ENCODE measurements at places on chromosomes 2 and 18.

DNA sequence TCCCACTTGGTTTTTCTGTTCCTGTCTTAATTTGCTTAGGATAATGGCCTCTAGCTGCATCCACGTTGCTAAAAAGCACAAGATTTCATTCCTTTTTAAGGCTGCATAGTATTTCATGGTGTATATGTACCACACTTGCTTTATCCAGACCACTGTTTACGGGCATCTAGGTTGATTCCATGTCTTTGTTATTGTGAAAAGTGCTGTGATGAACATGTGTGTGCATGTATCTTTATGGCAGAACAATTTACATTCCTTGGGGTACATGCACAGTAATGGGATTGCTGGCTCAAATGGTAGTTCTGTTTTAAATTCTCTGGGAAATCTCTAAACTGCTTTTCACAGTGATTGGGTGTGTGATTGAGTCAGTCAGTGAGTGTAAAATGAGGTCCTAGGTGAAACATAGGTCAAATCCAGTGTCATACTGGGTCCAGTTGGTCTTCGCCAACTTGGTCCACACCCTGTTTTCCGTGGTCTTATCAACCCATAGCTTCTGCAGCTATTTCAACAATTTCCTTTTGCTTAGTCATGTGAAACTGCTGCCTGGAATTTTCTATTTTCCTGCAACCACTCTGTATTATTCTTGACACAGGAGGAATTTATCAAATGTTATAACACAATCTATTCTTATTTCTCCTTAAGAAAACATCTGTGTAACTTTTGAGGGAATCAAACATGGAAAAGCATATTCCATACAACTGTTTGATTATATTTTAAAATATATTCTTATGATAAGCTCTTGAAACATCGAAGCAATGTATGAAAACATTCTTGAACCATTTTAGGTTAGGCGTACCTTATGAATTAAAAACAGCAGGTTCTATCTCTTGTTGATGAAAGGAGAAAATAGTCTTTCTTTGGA, 82.9 kb downstream of the ADCYAP1 start:
- DNase-seq, result no peak

GRCh38 chr2:86413296-86414094, 27.7 kb upstream of the KDM3A start:
- DNase-seq, result no peak

DNA sequence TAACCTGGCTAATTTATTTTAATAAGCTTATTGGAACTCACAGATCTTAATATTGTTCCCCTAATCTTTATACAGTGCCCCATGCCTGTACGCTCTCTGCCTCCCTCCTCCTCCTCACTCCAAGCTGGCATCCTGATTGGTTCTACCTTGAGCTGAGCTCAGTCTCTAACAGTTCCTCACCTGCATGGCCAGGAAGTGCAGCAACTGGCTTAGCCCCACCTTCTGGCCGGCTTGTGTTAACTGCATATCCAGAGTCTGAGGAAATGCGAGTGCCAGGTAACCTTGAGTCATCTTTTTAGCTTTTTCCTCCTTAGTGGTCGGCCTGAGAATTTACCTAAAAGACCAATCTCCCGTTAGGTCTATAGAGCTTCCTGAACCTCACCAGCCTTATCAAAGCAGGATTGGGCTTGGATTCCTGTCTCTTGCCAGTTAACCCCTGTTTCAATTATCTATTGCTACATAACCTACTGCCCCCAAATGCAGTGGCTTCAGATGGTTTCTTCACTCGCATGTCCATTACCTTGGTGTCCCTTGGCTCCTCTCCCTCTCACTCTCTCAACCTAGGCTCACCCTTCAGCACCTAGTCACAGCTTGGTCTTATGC, 89.5 kb upstream of the STK39 start:
- peak; percentile 21 for DNase-seq

- DNase-seq, result no peak
These were observed 13.1 kb downstream of the FBLN7 start for GRCh38 chr2:112151271-112151670.

DNA sequence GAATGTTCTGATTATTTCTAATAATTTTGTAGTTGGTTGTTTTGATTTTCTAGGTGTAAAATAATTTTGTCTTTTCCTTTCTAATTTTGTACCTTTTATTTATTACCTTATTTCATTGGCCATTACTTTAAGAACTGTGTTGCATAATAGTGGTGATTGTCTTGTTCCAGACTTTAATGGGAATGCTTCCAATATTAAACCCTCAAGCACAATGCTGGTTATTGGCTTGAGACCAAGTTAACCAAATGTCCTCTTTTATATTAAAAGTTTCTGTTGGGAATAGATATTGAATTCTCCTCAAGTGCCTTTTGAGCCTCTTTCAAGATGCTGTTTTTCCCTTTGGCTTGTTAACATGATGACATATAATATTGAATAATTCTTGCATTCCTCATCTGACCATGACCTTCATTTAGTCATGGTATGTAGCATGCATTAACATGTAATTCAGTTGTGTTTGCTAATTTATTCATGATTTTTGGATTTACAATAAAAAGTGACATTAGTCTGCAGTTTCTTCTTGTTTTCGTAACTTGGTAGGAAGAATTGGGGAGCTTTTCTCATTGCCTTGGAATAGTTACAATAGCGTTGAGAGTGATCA, 141.7 kb downstream of the DIS3L2 start:
- DNase-seq, result no peak

DNA sequence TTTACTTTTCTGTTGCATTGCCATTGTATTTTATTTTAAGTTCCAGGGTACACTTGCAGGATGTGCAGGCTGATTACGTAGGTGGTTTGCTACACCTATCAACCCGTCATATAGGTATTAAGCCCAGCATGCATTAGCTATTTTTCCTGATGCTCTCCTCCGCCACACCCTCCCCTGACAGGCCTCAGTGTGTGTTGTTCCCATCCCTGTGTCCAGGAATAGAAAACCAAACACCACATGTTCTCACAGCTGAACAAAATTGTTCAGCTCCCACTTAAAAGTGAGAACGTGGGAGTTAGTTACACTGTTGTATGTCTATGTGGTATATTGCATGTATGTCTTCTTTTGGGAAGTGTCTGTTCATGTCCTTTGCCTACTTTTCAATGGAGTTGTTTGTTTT, 1631.7 kb downstream of the DPP10 start:
- no peak for DNase-seq

- no peak for DNase-seq
These were observed 209.8 kb downstream of the PHLPP1 start for GRCh38 chr18:62925031-62925688.

DNA sequence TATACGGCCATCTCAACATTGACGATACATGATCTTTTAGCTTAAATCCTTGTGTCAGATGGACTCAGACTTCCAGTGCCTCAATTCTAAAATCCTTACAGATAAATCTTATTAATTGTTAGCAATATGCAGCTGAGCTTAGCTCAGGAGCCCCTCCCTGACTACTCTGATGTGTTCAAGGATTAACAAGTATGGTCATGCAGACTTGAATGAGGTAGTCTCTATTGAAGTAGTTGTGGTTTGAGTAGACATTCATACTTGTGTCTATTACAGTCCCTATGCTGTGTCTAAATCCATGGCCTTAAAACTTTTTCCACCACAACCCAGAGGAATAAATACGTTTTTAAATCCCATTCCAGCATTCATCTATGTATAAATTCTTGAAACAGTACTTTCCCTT, 119.5 kb downstream of the NUP35 start:
- no peak for DNase-seq

DNA sequence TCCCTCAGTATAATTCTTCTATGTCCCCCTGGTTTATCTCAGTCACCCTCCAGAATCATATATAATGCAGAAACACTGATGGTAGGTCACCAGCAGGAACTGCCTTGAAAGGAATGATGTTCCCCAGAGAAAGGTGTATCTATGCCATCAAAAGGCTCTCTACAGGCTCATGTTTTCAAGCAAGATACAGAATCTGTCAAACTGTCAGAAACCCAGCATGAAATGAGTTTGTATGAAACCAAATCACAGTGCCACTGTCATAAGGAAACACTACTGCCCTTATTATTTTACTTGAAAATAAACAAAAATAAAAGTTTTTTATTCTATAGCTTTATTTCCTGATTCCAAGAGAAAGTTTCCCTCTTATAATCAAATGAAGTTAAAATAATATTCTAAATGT, 1064.5 kb upstream of the DDX18 start:
- DNase-seq, result no peak

DNA sequence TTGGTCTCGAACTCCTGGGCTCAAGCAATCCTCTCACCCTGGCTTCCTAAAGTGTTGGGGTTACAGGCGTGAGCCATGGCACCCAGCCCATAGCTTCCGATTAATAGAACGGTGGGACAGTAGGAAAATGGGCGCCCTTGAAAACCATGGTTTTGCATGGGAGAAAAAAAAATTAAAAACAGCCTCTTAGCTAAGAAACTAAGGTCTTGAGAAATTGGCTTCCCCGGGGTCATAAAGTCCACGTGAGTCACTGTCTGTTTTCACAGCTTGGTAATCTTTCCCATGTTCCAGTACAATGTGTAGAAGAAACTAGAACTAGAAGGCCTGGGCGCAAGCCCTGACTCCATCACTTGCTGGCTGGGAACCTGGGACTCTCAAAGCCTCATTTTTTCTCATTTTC, 20.7 kb downstream of the B3GNT2 start:
- peak; percentile 37 for DNase-seq

DNA sequence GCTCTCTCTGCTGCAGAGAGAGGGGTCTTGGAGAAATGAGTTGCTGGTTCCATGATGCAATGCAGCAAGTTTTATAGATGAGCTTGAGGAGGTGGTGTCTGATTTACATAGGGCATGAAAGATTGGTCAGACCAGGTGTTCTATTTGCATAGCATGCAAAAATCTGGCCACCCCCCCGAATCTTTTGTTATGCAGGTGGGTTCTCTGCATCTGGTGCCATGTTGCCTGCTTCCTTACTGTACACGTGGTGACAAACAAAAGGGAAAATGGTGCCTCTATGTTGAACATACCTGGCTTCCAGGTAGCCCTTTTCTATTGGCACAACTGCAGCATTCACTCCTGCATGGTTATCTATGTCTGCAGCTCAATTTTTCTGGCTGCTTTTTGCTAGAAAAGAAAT, 169.4 kb downstream of the GALNT1 start:
- no peak for DNase-seq

DNA sequence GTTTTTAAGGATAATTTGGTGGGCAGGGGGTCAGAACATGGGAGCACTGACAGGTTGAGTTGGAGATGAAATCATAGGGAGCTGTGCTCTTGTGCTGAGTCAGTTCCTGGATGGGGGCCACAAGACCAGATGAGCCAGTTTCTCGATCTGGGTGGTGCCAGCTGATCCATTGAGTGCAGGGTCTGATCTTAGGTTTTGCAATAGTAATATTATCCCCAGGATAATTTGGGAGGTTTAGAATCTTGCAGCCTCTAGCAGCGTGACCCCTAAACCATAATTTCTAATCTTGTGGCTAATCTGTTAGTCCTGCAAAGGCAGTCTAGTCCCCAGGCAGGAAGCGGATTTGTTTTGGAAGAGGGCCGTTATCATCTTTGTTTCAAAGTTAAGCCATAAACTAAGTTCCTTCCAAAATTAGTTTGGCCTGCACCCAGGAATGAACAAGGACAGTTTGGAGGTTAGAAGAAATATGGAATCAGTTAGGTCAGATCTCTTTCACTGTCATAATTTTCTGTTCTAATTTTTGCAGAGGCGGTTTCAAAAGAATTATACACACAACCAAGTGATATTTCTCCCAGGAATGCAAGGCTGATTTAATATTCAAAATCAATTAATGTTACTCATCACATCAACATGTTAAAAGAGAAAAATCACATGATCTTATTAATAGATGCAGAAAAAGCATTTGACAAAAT, 23.0 kb downstream of the DBI start:
- peak; percentile 56 for DNase-seq

DNA sequence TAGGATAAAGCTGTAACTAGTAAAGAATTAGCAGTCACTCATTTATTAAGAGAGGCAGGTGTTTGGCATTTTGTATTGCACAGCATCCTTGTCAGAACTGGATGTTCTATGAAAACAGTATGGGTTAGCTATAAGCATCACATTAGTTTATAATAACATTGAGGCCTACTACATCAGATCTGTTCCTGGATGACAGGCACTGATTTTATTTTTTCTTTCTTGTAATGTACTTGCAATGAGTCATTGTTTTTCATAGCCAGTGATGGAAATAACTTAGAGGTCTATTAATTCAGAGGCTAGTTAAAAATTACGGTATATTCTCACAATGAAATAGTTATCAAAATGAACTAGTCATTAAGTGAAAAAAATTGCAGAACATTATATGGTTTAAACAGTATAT, 13.0 kb upstream of the RMDN2 start:
- no peak for DNase-seq

DNA sequence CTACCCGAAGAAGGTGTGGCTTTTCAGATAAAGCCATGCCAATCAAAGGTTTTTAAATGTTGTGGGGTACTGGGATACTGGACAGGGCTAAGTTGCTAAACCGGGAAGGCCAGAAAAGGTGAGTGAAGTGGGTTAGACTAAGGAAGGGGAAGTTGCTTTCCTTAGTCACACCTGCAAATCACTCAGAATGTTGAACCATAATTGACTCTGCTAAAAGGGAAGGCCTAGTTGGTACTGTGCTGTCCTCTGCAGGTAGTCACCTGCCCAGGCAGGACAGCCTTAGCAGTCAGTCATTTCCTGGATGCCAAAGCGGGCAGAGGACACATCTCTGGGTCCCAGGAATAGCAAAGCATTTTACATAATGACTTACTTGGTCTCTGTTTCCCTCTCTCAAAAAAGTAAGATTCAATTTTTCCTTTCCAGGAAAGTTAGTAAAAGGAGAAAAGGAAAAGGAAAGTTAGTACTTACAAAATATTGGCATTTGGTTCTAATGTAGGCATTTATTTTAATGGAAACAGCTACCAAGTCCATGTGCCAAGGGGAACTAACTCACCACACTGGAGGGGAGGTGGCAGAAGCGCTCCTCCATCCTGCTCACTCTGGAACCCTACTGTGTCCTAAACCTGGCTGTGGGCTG, 60.3 kb downstream of the RFTN2 start:
- DNase-seq, result no peak

DNA sequence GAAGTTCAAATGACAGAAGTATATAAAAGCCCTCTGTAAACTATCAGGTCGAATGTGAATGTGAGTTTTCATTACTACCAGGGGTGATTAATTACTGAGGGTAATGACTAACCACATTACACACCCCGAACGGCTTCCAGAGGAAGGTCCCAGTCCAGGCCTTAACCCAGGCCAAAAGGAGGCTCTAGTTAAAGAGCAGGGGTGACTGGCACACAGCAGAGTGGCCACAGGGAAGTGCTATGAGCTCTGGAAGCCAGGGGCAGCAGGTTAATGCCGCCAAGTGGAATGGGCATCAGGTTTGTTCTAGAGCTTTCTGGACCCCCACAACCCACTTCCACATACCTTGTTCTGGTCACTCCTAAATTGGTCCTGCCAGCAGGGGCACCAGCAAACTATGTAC, 87.7 kb downstream of the BCL11A start:
- no peak for DNase-seq

DNA sequence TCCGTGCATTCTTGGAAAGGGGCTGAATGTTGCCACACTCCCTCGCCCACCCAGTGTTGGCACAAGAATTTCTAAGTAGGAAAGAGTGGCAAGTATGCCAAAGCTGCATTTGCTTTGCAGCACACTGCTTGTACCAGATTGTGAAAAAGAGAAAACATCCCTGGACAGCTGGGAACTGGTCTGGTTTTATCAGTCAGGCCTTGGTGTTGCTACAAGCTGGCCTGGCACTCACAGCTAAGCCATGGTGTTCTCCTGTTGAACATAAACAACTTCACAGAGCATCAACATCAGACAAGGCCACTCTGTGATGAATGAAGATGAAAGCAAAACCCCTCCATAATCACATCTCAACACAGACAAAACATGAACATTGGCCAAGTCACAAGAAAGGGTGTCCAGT, 4.2 kb upstream of the TRABD2A start:
- peak; percentile 77 for DNase-seq

Measured in ovary (tissue), 10 donors.